Activated T-cell treated with anti-CD3 and anti-CD28 coated beads, Interleukin-2, amount 50 U/mL, for 1 hour (primary cell): ENCODE measurements at places on chromosomes 5 and 9.

DNA sequence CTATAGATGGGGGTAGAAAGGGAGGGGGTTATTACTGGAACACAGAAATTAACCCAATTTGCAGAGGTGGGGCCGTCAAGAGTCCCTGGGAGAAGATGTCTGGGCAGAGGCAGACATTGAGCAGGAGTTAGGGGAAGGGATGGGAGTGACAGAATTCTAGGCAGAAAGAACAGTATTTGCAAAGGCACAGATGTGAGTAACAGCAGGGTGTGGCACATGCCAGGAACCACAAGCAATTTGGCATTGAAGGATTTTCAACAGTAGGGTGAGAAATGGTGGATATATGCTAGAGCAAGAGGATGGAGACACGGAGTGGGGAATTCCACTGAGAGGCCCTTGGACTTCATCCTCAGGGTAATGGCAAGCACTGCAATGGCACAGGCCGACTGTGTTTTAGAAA, 71.6 kb upstream of the FRRS1L start:
- no peak for DNase-seq

DNA sequence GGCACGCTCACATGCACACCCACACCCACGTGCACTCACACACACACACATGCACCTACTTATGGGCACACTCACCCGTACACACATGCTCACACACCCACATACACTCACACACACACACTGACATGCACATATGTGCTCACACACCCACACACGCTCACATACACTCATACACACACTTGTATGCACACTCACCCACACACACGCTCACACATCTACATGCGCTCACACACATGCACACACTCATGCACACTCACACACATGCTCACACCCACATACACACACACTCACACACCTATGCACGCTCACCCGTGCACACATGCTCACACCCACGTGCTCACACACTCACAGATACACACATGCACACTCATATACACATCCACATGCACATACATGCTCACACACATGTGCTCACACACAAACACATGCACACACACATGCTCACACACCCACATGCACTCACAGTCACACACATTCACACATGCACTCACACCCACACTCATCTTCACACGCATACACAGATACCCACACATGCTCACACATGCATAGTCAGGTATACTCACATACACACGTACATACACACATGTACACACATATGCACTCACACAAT, 138.3 kb downstream of the OLFM1 start:
- no peak for DNase-seq

- no peak for DNase-seq
These were observed 219.0 kb downstream of the SREK1 start for GRCh38 chr5:66363097-66363496.

DNA sequence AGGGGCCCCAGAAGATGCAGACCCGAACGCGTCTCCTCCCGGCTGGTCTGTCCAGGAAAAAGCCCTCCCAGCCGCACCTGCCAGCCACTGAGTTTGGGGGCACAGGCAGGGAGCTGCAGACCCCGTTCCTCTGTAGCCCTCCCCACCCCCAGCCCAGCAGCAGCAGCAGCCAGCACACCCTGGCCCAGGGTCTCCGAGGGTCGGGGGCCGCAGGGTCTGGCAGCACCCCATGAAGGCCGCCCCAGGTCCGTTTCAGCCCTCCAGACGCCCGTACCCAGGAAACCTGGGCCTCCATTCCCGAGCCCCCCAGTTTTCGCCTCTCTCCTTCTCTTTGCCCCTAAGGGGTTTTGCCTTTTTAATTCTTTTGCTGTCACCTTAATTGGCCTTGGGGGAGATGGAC, 19.7 kb downstream of the EXD3 start:
- no peak for DNase-seq

DNA sequence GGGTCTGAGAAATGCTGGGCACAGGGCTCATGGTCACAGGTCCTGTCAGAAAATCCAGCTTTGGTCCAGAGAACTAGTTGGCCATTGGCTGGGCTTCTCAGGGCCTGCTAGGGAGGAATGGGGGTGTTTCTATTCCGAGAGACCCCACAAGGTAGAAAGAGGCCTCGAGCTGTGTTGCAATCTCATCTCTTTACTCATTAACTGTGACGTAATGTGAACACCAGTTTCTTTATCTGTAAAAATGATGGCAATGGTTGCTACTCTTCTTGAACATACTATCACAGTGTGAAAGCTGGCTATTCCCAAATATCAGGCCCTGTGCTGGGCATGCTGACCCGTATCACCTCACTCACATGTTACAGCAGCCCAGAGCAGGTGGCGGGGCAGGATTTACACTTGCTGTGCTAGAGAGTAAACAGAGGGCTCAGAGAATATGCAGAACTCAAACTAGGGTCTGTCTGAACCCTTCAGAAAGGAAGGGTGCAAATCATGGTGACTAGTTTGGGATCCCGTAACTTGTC, 35.7 kb upstream of the SLC25A51 start:
- DNase-seq: no peak
